M059J (cell line): ENCODE measurements at places on chromosomes 13 and 19. TPM values are rescaled to one million over a fixed set of nuclear protein-coding genes. Genes with fewer than 3 reads are reported as not detected.
A peak's percentile ranks its signal among the peaks of the same experiment; 100 is the strongest.

DNA sequence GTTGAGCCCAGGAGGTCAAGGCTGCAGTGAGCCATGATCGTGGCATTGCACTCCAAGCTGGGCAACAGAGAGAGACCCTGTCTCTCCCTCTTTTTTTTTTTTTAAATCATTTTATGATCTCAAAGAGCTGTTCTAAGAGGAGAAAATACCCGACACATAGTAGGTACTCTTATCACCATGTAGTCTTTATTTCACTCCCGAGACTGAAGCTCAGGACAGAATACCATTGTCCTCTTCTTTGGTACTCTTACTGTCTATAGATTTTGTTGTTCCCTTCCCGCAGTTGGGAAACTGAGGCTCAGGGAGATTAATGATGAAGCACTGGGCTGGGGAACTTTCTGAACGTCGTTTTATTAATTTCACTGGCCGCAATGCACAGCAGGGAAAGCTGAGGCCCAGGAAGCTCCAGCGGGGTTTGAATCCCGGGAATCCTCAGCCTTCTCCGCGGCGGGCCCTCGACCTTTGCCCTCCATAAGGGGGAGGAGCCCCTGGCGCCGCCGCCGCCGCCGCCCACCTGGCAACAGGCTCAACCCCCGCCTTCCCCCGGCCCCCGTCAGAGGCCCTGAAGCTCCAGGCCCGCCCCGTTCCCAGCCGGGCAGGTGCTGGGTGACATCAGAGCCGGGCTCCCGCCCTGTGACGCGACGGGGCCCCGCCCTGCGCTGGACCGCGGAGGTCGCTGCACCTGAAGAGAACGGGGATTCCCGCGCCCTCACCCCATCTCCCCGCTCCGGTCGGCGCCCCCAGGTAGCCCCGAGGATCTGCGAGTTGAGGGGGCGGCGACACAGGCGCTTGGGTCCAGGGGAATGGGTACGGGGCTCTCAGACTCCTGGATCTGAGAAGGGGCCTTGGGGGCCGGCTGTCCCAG is 1.6 kb downstream of the MYH14 start:
- DNase-seq, result no peak

DNA sequence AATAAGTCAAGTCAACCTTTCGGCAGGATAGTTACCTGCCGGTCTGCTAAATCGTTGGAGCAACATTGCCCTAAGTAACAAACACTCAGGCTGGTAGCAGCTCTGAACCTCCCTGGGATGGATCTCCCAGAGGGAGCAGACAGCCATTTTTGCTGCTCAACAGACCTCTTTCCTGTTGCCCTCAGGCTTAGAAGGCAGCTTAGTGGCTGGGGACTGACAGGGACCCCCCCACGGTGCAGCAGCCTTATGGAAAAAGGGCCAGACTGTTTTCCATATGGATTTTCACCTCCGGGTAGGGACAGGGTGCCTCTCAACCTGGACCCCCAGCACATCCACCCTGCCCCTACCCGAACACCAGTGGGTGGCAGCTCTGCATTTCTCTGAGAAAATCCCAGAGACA is 49.7 kb downstream of the UBL3 start:
- DNase-seq, result no peak

GRCh38 chr19:34118879-34119748 is 53.2 kb upstream of the LSM14A start:
- DNase-seq, result no peak

GRCh38 chr13:108755083-108755482 is 125.7 kb downstream of the MYO16 start:
- DNase-seq, result no peak

- peak; percentile 98 for DNase-seq
Observed at GRCh38 chr19:46863818-46864629, 3.2 kb downstream of the ARHGAP35 start.

DNA sequence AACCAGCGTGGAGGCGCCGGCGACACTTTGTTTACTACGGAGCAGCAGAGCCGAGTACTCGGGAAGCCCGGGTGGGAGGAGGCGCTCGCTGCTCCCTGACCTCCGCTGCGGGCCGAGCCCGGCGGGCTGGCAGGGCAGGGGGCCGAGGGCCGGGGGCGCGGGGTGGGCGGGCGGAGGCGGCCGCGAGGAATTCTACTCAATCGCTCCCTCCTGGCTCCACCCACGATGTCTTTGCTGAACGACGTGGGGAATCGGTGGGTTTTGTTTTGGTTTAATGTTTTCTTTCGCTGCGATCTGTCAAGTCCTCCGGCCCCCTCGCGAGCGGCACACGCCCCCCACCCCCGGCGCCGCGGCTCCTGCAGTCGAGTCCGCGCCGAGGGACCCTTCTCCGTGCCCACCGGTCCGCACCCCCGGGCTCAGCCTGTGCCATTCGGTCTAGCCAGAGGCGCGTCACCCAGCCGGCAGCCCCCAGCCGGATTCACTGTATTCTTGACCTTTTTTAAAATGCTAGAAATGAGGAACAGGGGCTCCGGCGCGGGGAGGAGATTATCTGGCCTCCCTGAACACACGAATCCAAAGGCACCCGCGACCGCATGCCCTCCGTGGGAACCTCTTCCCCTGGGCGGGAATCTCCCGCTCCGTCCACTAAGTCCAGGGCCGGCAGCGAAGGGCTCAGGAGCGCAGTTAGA is 636 bp upstream of the FOXO1 start:
- DNase-seq, result peak; percentile 46

DNA sequence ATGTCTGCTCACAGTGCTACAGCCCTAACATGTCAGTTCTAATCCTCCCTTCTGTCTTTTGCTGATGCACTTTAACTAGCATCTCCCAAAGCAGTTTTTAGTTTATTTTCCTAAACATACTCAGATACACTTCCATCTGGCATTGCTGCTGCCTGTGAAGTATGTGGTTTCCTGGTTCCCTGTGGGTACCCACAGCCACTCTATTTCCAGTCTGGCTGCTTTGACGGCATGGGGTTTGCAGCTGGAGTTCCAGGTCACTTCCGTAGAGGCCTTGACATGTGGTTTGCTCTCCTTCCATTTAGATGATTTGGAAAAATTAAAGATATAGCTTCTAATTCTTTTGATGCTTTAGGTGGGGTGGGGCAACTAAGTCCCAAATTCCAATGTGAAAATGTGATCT is 375.5 kb downstream of the PCDH20 start:
- DNase-seq, result peak; percentile 4

DNA sequence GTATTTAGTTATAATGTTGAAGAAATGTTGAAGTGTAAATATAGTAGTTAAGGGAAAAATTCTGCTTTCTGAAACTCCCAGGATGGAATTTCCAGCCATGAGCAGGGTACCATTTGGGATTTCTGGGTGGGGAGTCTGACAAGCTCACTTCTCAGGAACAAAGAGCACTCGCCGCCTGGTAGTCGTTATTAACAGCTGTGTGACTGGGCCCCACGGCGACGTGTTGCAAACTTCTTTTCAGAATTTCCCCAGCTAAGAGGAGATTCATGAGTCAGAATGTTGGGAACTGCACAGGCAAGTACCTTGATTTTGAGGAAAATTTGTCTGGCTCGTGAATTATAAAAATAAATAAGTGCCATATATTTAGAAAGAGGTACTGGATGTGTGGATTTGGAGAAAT is 103.7 kb downstream of the LACC1 start:
- no peak for DNase-seq

GRCh38 chr19:18719541-18719940 is 36.1 kb downstream of the CRTC1 start:
- no peak for DNase-seq

SIGLEC12 gene
- not detected in 2 replicates for total RNA-seq

PROSER3 gene
- total RNA-seq, result 5.9 and 7.4 TPM in 2 replicates

TTC9B gene
- not detected in 2 replicates for total RNA-seq

KCNJ14 gene
- total RNA-seq, result 0.02 and 0.47 TPM in 2 replicates

LGALS14 gene
- not detected in 2 replicates for total RNA-seq

ARHGEF18 gene
- total RNA-seq, result 27.7 and 54.2 TPM in 2 replicates
